Aorta (tissue), 5 donors: ENCODE measurements at places on chromosomes 11 and 22. TPM values are rescaled to one million over a fixed set of nuclear protein-coding genes. Genes with fewer than 3 reads are reported as not detected.

Gene HBG1
- not detected for polyA plus RNA-seq

GRCh38 chr22:37088108-37088605, 21.4 kb downstream of the TMPRSS6 start:
- H3K4me1 ChIP-seq: no peaks in the 10 kb centered on the region
- no peak for DNase-seq
- H3K4me3 ChIP-seq: no peak overlapping the region
- H3K36me3 ChIP-seq: no peaks in the 10 kb centered on the region
- no peaks in the 10 kb centered on the region for H3K27me3 ChIP-seq
- no peak overlapping the region for H3K27ac ChIP-seq

Gene FAM83F
- polyA plus RNA-seq: 0.88 TPM

GRCh38 chr11:116994195-116994594, 104.0 kb downstream of the SIK3 start:
- no peaks in the 10 kb centered on the region for H3K36me3 ChIP-seq
- H3K4me3 ChIP-seq: no peak overlapping the region
- H3K27ac ChIP-seq: no peak overlapping the region
- DNase-seq: no peak
- peaks cover 5% of the 10 kb centered on the region for H3K4me1 ChIP-seq

GRCh38 chr11:34250732-34251588, 106.8 kb downstream of the ABTB2 start:
- H3K27ac ChIP-seq: no peak overlapping the region
- DNase-seq: peak; percentile 84
- H3K4me3 ChIP-seq: no peak overlapping the region

DNA sequence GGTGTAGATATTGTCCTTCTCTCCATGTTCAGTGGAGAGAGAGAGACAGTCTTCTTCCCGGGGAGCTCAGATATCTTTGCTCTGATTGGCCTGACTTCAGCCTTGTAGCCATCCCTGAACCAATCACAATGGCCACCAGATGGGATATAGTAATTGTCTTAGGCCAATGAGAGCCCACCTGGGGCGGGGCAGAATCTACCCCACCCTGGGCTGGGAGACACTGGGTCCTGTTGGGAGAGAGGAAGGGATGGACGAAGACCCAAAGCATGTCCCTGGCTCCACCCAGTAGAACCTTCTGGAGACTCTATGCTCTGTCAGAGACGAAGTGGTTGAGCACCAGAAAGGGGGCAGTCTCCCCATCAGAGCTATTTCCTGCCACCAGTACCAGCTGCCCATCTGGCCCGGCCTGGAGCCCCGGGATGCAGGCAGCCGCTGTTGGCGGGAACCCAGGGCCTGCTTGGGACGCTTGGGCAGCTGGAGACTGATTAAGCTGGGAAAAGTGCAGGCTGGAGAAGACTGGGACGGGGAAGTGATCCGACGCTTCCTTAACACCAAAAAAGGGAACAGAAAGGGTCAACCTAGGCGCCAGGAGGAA, 31.6 kb upstream of the CBX7 start:
- DNase-seq: no peak
- H3K4me1 ChIP-seq: no peaks in the 10 kb centered on the region
- H3K27me3 ChIP-seq: no peaks in the 10 kb centered on the region
- H3K4me3 ChIP-seq: no peak overlapping the region

GRCh38 chr11:119721129-119722120, 7.6 kb downstream of the NECTIN1 start:
- no peak overlapping the region for H3K4me3 ChIP-seq
- no peaks in the 10 kb centered on the region for H3K36me3 ChIP-seq
- H3K4me1 ChIP-seq: no peaks in the 10 kb centered on the region
- no peak for DNase-seq
- no peak overlapping the region for H3K27ac ChIP-seq
- no peaks in the 10 kb centered on the region for H3K27me3 ChIP-seq

Gene OR2AG1
- not detected for polyA plus RNA-seq
